ENCODE measurements at places on chromosomes 6 and 20.

- DNase-seq, result peak; percentile 51
These were observed 11.8 kb upstream of the GSTA1 start for GRCh38 chr6:52815167-52816092.

GRCh38 chr6:145276756-145277155 lies 458.6 kb downstream of the EPM2A start:
- DNase-seq, result no peak

- no peak for DNase-seq
These were observed 168.9 kb upstream of the COL21A1 start for GRCh38 chr6:56416247-56416646.

DNA sequence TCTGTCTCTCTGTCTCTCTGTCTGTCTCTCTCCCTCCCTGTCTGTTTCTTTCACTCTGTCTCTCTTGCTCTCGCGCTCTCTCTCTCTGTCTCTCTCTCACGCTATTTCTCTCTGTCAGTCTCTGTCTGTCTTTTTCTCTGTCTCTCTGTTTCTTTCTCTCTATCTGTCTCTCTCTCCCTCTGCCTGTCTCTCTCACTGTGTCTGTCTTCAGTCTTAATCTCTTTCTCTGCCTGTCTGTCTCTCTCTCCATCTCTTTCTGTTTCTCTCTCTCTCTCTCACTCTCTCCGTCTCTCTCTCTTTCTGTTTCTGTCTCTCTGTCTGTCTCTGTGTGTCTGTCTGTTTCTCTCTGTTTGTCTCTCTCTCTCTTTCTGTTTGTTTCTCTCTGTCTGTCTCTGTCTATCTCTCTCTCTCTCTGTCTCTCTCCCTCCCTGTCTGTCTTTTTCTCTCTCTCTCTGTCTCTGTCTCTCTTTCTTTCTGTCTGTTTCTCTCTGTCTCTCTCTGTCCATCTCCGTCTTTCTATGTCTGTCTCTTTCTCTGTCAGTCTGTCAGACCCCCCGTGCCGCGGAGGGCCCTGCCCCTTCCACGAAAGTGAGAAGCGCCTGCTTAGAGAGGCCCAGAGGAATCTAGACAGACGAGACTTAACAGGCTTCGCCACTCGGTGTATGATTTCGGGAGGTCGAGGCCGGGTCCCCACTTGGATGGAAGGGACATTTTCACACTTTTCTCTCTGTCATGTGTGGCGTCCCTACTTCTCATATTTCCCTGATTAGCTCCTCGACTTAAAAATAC lies 346.3 kb upstream of the DEFB115 start:
- DNase-seq, result no peak

GRCh38 chr6:170459451-170459850 lies 93.7 kb downstream of the PSMB1 start:
- DNase-seq, result peak; percentile 14

GRCh38 chr20:36845288-36845971 lies 30.5 kb upstream of the TLDC2 start:
- no peak for DNase-seq

DNA sequence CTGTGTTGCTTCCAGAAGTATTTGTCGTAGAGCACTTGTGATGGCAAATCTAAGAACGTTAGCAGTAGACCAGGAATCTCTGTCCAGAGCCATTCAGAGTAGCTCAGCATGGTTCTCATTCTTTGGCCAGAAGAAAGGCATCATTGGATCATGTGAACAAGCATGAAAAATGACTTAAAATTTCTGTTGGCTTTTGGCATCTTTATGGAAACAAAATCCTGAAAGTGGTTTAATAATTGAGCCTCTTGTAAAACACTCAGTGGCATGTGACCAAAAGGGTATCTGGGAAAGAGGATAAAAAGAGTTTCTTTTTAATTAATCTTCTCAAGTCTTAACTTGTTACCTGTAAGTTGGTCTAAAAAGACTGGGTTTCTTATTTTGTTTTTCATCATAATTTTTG lies 55.2 kb downstream of the PTPN1 start:
- DNase-seq, result no peak

GRCh38 chr20:62339647-62340062 lies 27.5 kb downstream of the LAMA5 start:
- no peak for DNase-seq

DNA sequence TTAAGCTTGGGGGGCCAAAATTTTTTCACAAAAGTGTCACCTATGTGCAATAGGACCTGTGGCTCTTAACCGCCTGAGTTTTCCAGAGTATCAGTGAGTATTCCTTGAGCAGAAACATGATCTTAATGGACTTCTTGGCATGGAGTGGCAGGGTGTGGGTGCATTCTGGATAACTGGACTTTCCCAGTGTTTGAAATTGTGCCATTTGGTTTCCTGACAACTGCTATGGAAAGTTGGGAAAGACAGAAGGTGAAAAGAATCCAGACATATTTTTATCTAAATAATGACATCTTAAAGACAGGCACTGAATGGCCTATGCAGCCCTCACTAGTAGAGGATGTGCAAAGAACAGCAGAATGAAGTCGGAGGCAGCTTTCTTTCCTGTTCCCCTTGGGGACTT lies 34.3 kb upstream of the ADTRP start:
- no peak for DNase-seq

- no peak for DNase-seq
These were observed 338.7 kb downstream of the PREX1 start for GRCh38 chr20:48489046-48489463.

DNA sequence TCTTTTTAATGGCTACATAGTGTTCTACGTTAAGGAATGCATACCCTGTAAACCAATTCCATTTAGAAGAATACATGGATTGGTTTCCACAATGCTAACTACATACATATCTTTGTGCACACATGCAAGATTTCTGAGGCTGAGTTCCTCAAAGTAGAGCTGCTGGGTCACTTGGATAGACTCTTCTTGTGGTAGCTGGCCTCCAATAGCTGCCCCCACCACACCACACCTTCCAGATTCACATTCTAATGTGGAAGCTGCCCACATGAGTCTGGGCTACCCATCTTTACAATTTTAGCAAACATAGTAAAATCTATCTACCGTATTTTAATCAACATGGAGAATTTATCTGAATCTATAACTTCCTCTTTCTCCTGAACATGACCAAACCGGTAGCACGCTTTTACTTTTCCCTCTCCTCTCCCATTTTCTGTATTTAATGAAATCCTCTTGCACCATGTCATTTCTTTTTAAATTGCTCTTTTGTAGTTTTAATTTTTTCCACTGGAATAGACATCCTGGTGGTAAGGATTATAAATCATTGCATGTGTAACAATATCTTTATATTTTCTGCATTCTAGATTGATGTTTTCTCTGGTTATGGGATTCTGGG lies 74.7 kb upstream of the CITED2 start:
- no peak for DNase-seq

GRCh38 chr6:138550346-138550767 lies 51.1 kb upstream of the NHSL1 start:
- DNase-seq, result no peak

DNA sequence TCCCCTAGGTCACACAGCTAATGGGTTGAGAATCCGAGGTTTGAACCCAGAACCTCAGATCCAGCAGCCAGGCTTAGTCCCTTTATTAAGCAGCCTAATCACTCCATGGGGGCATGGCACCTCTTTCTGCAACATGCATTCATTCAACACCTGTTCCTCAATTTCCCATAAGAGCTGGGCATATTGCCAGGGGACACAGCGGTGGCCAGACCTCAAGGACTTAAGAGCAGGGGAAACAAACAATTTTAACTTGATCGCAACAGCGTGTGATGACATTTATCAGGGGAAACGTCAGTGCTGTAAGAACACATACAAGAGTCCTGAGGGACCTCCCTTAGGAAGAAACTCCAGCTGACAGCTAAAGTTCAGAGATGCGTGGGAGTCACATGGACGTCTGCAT lies 267.4 kb upstream of the CDH4 start:
- no peak for DNase-seq

GRCh38 chr20:51162015-51162414 lies 139.1 kb upstream of the KCNG1 start:
- no peak for DNase-seq

- DNase-seq, result no peak
These were observed 41.7 kb downstream of the SLC24A3 start for GRCh38 chr20:19253916-19254820.

- peak; percentile 100 for DNase-seq
These were observed 14.2 kb downstream of the TRAF3IP2 start for GRCh38 chr6:111591370-111591900.

DNA sequence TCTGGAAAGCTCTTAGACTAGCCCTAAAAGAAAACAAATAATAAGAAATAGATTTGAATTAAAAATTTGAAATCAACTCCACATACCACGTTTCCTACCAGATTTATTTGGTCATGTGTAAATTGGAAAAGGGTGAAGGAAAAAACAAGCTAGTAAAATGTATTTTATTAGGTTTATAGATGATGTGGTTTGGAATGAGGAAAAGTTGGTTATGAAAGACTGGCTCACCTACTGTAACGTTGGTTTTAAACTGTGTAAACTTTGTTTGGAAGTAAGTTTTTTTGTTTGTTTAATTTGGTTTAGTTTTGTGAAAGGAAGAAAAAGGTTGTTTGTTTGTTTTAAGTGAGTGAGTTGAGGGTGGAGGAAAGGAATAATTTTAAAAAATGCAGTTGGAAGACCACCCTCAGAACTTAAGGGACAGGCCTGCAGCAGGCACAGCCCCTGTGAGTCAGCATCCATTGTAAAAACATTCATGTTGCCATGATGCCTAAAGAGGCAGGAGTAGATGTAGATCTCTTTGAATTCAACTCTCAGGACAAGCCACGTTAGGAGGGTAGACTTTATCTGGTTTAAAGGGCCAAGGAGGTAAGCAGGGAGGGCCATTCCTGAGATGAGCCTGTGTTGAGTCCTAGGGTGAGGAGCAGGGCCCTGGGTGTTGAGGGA lies 93.7 kb upstream of the SCGN start:
- DNase-seq, result no peak

GRCh38 chr6:3015144-3015543 lies 15.4 kb downstream of the NQO2 start:
- no peak for DNase-seq

GRCh38 chr6:17688481-17688880 lies 18.2 kb downstream of the NUP153 start:
- DNase-seq, result no peak

GRCh38 chr6:2497922-2498623 lies 252.6 kb downstream of the MYLK4 start:
- DNase-seq, result peak; percentile 91

GRCh38 chr6:50030777-50031562 lies 9.2 kb upstream of the DEFB110 start:
- DNase-seq, result peak; percentile 52

DNA sequence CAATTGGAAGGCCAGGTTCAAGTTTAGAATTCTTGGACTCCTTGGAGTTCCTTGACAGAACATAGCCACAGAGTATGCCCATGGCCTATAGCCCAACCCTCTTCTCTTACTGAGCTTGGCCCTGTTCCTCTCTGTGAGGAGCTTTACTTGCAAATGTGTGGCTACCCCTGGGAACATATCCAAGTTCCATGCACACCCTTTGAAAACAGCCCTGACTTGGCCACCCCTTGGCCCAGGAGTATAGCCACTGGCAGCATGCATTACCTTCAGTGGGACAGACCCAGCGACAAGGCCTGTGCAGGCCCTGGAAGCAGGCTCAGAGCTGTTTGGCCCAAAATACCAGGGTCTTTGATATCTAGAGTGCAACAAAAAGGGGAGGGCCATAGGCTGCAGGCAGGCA lies 19.5 kb upstream of the MAS1 start:
- DNase-seq, result no peak

DNA sequence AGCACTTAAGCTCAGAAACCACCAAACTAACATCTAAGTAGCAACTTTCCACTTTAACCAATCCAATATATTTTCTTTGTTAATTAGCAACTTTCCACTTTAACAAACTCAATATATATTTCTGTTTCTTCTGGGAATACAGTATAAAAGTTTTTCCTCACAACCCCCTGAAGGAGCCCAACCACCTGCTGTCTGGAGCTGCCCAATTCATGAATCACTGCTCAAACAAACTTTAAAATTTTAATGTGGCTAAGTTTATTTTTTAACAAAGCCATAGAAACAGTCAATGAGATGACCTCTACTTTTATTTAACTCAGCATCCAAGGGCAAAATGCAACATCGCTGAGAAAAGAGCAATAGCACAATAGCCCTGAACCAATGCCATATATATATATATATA lies 500.1 kb downstream of the EPM2A start:
- no peak for DNase-seq

DNA sequence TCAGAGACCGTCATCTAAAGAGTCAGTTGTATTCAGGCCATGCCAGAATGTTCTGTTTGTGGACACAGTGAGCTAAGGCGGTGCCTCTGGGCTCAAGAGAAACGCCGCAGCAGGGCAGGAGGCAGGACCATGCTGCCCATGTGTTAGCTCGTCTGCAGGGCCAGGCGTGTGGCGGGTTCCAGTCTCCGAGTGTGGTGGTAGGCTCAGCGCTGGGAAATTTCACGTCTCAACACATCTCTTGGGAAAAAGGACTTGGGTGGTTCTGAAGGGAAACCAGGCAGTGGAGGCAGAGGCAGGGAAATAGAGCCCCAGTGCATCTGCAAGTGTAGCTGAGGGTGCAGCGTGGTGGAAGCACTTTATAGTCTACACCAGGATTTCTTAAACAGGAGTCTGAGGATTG lies 56.9 kb upstream of the TAGAP start:
- DNase-seq, result no peak

DNA sequence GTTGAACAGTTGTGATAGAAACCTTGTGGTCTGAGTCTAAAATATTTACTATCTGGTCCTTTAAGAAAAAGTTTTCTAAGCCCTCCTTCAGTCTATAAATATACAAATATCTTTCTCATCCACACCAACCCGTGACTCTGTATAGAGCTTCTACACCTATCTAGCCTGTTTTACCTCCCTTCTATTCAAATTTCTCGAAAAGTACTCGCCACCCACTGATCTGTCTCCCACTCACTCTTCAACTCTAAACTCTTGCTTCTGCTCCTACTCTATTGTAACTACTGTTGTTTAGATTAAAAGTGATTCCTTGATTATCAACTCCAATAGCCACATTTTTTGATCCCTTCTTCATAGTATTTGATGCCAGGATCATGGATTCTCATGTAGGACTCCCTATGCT lies 329.4 kb upstream of the MAN1A1 start:
- DNase-seq, result no peak

- DNase-seq, result peak; percentile 55
These were observed 62.0 kb upstream of the TENT5A start for GRCh38 chr6:81814370-81815076.

DNA sequence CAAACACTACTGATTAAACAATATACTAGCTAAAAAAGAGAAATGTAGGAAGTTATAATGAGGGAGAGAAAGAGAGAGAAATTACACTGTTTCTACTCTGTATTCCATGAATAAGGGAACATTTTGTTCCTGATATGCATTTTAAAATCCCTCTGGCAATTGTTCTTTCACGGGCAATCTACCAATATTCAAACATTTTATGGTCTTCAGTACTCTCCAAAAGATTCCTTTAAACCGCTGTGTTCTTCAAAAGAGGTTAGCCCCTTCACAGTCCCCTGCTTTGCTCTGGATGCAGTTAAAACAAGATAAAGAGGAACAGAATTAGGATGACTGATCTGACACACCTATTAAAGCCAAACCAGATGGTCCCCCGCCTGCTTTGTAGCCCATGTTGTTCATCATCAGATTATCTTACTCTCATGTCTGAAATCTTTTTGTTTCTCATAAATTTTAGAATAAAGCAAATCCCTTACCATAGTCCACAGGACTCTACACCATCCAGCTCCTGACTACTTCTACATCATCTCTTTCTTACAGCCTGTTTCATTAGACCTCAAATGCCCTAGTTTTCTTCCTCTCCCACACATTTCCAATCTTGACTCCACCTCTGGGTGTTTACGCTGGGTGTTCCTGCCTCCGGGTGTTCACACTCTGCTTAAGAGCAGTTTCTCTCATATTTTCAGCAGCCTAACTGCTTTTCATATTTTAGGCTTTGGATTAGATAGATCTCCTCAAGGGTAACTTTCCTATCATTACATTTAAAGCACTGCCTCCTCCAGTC lies 399.7 kb downstream of the COL12A1 start:
- DNase-seq, result no peak

- peak; percentile 20 for DNase-seq
These were observed 1.2 kb downstream of the ZNF335 start for GRCh38 chr20:45970646-45971424.
